ENCODE measurements at places on chromosomes 12 and 14.

DNA sequence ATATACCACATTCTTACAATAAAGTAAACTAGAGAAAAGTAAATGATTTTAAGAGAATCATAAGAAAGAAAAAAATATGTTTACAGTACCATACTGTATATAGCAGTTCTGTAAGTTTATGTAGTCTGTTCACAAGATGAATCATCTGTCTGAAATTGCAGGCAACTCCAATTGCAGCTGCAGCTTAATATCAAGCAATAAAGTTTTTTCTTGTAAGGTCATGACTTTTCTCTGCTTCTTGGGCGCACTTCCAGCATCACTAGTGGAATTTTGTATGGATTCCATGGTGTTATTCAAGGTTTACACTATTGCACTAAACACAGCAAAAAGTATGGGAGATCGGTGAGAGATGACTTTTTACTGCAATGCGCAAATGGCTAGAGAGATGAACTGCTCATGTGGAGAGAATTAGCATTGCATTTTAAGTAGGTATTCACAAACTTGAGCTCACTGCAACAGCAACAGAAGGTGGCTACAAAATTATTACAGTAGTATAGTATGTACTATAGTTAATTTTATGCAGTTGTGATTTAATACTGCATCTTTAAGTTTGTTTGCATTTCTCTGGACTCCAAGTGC, 445.4 kb upstream of the OR4E1 start:
- no peak for DNase-seq

GRCh38 chr12:122184517-122184916, 1.6 kb downstream of the LRRC43 start:
- DNase-seq = no peak

GRCh38 chr12:108193917-108194316, 64.8 kb downstream of the WSCD2 start:
- no peak for DNase-seq

- no peak for DNase-seq
These were observed 50.4 kb downstream of the GXYLT1 start for GRCh38 chr12:42094277-42094676.

GRCh38 chr14:50308363-50308915, 3.6 kb downstream of the L2HGDH start:
- DNase-seq = no peak

GRCh38 chr12:11941606-11942337, 129.0 kb upstream of the BCL2L14 start:
- peak; percentile 70 for DNase-seq

DNA sequence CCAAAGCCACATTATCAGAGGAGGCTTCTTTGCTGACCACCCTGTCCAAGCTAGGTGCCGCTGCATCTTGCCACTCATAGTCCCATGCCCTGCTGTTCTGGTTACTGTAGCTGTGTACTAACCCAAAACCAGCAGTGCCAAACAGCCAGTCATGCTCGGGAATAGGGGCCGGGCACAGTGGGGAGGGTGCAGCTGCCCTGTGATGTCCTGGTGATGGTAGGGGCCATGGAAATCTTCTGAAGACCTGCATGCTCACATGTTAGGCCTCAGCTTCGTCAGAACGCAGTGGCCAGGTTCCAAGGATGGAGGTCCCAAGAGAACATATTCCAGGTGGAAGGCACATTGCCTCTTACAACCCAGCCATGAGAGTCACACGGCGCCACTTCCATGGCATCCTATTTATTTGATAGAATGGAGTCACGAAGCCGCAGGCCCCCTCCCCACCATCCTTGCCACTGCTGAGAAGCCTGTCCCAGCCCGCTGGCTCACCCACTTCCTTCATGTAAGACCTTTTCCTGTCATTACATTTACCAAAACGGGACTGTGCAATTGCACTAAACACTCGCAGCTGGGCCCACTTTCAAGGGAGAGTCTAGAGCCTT, 48.5 kb downstream of the FAM222A start:
- no peak for DNase-seq

DNA sequence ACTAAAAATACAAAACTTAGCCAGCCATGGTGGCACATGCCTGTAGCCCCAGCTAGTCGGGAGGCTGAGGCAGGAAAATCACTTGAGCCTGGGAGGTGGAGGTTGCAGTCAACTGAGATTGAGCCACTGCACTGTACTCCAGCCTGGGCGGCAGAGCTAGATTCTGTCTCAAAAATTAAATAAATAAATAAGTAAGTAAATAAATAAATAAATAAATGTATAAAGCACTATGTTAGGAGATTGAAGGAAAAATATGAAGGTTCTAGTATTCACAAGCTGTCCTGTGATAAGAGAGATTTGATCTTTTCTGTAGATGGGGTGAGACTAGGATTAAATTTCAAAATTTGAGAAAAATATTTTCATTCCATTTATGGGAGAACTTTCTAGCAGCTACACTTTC, 5.7 kb downstream of the DNAJC22 start:
- no peak for DNase-seq

- DNase-seq = no peak
These were observed 86.2 kb upstream of the SSTR1 start for GRCh38 chr14:38121320-38122020.

- DNase-seq = no peak
These were observed 6.8 kb upstream of the NR4A1 start for GRCh38 chr12:52044292-52044983.
